Memory B cell (primary cell): ENCODE measurements at places on chromosomes 16 and 17.

DNA sequence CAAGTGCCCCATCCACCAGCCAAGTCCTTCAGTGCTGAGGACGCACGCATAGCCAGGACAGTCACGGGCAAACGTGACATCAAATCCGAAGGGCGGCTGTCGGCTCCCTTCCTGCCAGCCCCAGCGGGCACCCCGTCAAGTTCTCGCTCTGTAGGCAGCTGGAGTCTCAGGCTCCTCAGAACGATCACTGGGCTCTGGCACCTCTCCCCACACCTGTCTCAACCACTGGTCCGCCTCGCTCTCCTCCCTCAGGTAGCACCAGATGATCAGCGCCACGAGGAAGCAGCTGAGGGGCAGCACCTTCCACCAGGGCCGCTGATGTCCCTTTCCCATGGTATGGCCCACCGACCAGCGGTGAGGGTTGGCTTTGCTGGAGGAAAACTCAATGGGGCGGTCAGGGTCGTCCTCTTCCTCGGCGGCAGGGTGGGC, 422 bp downstream of the UQCC4 start:
- DNase-seq, result no peak

GRCh38 chr16:84638231-84638806, 10.0 kb upstream of the KLHL36 start:
- DNase-seq, result no peak

GRCh38 chr16:74682556-74682955, 15.9 kb upstream of the RFWD3 start:
- no peak for DNase-seq

DNA sequence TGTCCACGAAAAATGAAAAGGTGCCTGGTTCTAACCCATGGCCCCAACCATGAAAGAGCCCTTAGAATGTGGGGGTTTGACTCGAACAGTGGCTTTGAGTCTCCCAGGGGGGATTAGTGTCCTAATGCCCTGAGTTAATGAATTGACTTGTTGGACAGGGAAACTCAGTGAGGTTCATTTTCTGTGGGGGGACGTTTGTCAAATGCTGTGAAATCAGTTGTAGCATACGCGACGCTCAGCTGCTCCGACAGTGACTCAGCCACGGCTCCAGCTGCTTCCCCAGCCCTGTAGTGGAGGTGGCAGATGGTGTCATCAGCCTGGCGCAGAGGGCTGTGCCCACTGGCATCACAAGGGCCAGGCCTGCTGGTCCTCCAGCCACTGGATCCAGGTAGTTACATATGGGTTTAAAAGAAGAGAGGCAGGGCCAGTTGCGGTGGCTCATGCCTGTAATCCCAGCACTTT, 3.9 kb upstream of the TMEM235 start:
- DNase-seq, result no peak

- no peak for DNase-seq
Measured at GRCh38 chr17:8629371-8630226, 926 bp downstream of the MYH10 start.

- DNase-seq, result no peak
Measured at GRCh38 chr16:72852421-72852820, 195.5 kb downstream of the ZFHX3 start.

- no peak for DNase-seq
Measured at GRCh38 chr16:4147236-4147635, 31.0 kb upstream of the ADCY9 start.

DNA sequence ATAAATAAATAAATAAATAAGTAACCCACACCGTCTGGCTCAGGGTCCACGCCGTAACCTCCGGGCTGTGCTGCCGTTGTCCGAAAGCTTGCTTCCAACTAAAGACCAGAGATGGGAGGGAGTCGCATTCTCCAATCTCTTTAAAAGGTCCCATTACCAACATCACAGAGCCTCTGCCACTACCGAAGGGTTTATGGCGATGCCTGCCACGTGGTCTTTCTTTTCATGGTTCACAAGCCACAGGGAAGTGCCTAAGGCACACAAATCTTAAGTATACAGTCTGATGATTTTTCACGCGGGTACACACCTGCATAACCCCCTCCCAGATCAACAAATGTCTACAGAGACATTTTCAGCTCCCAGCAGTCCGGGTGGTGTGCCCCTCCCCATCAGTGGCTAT, 1.4 kb downstream of the COTL1 start:
- DNase-seq, result no peak

DNA sequence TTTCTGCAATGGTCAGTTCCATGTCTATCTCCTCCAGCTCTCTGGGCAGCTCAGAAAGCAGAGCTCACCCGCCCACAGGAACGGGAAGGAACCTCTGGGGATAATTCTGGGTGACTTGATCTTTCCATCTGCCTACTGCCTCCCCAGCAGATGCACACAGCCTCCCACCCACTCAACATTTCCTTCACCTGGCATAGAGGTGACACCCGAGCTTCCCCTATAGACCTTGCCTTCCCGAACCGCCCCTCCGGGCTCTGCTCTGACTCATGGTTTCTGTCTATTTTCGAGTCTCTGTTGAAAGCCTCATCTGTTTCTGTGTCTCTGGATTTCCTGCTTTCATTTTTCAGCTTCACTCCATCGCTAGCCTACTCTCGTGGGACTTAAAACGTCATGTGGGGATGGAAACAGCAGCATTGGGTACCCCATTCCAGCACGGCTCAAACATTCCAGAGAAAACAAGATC, 11.4 kb downstream of the GGA3 start:
- no peak for DNase-seq

GRCh38 chr17:42547001-42547461, 5.7 kb upstream of the HSD17B1 start:
- no peak for DNase-seq

DNA sequence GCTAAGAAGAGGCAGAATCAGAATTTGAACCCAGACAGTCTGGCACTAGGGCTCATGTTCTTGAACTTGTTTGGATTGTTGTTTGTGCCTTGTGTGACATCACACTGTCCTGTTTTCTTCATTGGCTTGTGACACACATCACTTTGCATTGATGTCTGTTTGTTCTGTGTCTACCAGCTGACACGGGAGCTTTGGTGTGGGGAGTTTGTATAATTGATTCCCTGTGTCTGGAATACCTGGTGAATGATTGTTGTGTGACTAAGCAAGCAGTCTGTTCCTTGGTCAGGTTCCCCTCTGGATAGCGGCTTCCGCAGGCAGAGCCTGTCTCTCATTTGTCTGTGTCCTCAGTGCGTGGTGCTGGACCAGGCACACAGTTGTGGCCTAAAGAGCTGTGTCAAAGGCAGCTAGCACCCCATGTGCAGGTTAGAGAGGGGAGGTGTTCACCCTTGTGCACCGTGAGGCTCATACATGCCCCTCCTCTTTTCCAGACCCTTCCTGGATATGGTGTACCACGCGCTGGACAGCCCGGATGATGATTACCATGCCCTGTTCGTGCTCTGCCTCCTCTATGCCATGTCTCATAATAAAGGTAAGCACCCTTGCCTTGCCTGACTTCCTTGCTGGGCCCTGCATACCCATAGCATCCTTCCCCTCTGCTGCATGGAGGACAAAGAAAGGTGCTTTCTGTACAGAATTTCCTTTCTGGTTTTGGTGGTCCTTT, 80.1 kb downstream of the CLEC16A start:
- DNase-seq, result no peak

DNA sequence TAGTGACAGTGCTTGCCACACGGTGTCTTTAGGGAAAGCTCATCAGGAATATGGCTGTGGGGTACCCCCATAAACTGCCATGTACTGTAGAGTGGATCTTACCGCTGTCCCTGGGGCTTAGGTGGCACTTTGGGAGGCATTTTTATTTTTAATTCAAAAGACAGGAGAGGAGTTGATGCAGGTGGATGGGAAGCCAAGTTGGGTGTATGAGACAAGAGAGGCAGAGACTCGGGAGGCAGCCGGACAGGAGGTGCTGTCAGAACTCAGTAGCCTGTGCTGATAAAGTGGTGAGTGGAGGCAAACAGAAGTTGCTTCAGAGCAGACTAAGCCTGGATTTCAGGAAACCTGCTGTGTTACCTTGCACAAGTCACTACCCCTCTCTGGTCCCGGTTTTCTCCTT, 185.9 kb downstream of the TMEM132E start:
- DNase-seq, result no peak

DNA sequence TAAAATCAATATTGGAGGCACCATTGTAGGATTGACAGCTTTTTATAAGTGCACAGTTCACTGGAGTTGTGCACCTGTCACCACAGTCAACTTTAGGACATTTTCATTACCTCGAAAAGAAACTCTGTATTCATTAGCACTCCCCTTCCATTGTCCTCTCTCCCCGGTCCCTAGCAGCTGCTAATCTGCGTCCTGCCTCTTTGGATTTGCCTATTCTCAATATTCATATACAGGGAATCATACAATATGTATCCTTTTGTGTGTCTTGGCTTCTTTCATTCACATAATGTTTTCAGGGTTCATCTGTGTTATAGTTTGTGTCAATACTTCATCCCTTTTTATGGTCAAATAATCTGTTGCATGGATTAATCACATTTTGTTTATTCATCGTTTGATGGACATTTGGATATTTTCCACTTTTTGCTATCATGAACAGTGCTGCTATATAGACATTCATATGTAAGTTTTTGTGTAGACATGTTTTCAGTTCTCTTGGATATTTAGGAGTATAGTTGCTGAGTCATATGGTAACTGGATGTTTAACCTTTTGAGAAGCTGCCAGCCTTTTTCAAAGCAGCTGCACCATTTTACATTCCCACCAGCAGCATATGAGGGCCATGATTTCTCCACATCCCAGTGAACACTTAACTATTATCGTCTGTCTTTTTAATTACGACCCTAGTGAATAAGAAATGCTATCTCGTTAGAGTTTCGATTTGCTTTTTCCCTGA, 9.8 kb downstream of the DNAJA3 start:
- no peak for DNase-seq

GRCh38 chr17:81394921-81395599, at the start of gene BAHCC1:
BAHCC1 (plus strand) TSS chr17:81395457; CDS start chr17:81399740, 4,283 bp downstream.
- peak; percentile 42 for DNase-seq

DNA sequence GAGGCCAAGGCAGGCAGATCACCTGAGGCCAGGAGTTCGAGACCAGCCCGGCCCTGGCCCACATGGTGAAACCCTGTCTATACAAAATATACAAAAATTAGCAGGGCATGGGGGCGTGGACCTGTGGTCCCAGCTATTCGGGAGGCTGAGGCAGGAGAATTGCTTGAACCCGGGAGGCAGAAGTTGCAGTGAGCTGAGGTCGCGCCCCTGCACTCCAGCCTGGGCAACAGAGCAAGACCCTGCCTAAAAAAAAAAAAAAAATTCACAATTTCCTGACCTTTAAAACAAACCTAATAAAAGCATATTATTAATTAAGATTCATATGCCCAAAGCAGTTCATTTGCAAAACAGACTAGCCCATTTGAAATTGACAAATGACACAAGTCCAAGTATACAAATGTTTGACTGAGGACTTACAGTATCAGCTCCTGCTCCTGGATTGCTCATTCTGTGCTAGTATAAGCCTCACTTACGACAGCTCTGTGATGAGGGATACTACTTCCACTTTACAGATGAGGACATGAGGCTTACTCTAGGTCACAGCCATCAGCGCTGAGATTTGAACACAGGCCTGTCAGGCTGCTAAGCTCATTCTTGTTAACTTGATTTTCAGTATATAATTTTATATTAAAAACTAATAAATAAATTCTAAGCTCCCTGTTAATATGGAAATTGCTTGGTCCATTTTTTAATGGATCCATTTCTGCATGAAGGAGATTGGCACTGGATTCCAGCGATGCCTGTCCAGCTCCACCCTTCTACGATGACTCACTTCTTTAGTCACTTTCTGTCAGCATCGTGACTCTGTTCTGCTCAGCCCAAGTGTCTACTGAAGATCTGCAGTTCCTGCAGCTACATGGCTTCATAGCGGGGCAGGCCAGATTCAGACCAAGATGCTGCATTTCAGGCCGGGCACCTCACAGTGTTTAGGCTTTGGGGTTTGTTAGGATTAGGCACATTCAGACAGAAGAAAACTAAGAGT, 88.2 kb downstream of the WDR59 start:
- DNase-seq, result no peak

GRCh38 chr17:1766382-1767135, 4.7 kb downstream of the SERPINF1 start:
- DNase-seq, result no peak

- DNase-seq, result no peak
Measured at GRCh38 chr17:21298983-21299519, 14.5 kb downstream of the MAP2K3 start.

DNA sequence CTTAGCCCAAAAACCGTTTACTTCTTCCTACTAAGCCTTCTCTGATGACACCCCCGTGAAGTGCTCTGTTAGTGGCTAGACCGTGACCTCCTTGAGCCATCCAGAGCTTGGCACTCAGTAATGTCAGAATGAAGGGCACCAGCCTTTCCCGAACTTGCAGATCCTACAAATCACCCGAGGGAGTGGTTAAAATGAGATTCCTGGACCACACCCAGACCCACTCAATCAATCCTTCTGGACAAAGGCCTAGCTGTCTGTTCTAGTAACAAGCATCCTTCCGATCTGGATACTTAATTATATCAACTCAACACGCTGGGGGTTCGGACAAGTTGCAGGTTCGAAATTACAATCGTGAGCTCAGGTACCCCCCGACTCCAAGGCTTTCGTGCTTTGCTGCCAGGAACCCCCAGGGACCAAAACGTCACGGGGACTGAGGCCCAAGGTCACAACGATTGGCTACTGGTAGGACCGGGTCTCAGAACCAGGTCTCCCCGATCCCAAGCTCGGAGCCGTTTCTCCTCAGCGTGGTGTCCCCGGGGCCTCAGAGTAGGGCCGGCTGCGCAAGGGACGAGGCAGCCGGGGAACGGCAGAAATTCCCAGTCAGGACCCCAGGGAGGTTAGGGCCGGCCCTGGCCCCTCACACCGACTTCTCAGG, 527 bp downstream of the CIAPIN1 start:
- DNase-seq, result no peak

- peak; percentile 30 for DNase-seq
Measured at GRCh38 chr16:46658925-46659324, 30.1 kb downstream of the VPS35 start.

- no peak for DNase-seq
Measured at GRCh38 chr17:43827596-43827995, 5.3 kb downstream of the MPP3 start.

DNA sequence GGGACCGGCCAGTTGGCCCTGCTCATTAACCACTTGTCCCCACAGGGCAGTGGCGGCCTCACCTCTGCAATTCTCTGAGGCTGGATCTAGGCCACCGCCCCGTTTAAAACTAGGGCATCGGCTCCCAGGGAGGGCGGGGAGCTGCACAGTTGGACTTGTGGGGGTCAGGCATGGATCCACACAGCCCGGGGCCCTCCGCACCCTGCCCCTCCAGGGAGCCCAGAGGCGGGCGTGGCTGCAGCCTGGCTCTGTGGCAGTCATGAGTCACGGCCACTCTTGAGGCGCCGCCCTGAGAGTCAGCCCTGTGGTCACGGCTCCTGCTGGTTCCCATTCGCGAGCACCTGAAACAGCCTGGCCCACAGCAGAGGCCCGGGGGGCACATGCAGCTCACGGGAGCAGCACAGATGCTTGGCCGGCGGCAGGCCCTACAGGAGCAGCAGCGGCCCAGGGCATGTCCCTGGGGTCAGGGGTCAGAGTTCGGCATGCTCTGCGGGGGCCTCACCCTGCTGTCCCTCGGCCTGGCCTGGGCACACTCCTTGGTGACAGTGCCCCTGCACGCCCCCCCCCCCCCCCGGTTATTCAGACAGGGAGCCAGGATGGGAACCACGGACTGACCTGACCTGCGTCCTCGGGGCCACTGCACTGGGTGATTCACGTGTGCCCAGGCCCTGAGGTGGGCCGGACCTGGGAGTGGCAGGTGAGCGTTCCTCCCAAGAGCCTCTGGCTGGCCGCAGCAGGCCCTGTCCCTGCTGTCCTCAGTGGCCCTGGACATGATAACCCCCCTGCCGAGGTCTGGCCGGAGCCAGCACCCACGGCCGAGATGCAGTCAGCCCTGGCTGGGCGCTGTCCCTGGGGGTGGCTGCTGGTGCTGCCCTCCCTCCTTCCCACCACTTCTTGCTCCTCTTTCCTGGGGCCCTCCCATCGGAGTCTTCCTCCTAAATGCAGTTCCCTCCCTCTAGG, 8.2 kb downstream of the CAPN15 start:
- DNase-seq, result no peak
